ENCODE measurements at places on chromosomes 2 and 18.
A peak's percentile ranks its signal among the peaks of the same experiment; 100 is the strongest.

DNA sequence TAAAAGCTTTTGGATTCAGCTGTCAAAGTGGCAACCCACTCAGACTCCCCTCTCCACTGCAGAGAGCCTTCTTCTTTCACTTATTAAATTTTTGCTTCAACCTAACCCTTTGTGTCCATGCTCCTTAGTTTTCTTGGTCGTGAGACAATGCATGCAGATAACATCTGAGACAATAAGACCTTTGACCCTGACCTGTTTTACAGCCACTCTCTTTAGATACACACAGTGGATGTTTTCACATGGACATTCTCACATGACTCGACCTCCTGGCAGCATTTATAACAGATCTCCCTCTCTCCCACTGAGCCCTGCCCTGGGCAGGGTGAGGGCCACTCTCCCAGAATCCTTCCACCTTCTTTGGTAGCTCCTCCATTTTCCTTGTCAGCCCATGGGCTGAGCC lies 30.4 kb upstream of the IL36G start:
- no peak for DNase-seq

DNA sequence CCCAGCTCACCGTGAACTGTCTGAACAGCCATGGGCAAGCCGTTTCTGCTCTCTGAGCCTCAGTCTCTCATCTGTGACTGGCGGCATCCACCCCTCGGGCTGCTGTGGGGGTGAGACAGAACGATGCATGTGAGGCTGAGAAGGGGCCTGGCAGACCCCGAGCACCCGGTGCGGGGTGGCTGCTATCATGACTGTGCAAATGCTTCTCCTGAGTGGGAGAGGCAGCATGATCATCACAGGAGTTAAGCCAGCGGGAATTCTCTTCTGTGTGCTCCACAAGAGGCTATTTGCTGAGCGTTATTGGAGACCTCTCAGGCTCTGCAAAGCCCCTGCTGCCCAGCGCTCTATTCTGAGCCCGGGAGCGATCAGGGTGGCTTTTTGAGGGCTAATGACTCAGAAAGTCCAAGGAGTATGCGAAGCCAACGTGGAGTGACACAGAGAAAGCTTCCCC lies 45.8 kb upstream of the ID2 start:
- peak; percentile 45 for DNase-seq

DNA sequence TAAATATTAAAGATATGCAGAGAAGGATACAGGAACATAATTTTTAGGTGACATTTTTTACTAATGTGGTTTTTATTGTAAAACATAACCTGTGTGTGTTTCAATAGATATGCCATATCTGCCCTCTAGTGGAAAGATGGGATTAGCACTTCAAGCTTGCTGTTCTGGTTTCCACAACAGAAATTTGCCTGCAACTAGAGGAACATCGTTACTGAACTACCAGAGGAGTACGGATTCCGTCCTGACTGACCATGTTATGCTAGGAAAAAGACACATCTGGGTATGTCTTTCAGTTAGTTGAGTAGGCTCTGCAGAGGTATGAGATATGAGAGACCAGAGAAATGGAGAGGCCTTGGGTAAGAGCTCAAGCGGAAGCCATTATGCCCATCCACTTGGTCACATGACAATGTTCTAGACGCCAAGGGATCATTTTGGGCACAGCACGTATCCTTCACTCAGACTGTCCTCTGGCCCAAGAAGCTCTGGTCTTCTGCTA lies 104.9 kb downstream of the MBD2 start:
- DNase-seq = peak; percentile 67

DNA sequence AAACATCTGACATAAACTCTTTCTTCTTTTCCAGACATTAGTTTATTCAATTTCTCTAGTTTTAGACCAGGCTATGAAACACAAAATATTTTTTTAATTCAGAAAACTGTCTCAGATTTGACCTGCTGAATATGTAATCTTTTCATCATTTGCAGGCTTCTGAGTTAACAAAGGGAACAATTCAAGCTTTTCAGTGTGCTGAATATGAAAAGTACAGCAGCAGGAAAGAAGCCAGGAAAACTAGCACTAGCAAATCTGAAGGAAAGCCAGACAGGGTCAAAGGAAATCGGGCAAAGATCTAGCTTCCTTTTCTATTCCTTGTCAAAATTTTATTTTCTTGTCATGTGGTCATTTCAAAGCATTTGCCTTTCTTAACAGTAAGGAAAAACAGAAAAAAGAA lies 35.3 kb downstream of the ACVR1C start:
- no peak for DNase-seq

- DNase-seq = no peak
These were observed 1.5 kb upstream of the WNT6 start for GRCh38 chr2:218858138-218858445.

DNA sequence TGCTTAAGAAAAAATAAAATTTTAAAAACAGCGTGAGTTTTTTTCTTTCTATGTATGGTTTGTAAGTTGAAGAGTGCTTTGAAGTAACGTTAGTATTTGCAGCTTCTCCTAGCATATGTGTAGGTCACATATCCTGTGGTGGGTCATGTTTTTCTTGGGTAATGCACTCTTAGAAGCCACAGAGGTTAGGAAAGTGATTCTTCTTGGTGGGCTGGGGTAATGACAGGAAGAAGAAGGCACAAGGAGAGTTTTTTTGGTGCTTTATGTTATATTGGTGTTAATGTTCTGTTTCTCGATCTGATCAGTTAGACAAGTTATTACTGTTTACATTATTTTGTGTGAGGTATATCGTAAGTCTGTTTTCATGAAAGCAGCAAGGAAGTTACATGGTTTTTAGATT lies 109.0 kb downstream of the ICA1L start:
- no peak for DNase-seq

DNA sequence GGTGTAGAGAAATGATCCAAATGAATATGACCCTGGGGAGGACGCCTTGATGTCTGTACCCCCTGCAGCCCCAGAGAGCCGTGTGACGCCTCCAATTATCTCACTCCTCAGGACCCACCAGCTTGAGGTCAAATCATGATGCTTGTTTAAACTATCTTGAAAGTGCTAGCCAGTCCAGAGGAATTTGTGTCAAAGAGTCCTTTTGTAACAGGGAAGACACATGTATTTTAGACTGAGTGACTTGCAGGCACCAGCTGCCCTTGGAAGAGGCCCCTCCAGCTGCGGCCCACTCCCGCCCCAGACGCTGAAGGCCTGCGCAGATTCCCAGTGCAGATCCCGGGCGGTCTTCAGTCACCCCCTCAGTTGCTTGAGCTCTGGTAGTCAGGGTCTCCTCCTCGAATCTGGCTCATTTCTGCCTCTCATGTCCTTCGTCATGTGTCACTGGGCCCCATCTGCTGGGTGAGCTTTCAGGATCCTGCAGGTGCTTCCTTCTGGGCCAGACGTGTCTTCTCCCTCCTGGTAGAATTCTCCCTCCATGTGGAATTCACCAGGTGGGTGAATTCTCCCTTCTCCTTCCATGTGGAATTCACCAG lies 77.4 kb downstream of the RNF144A start:
- DNase-seq = no peak

DNA sequence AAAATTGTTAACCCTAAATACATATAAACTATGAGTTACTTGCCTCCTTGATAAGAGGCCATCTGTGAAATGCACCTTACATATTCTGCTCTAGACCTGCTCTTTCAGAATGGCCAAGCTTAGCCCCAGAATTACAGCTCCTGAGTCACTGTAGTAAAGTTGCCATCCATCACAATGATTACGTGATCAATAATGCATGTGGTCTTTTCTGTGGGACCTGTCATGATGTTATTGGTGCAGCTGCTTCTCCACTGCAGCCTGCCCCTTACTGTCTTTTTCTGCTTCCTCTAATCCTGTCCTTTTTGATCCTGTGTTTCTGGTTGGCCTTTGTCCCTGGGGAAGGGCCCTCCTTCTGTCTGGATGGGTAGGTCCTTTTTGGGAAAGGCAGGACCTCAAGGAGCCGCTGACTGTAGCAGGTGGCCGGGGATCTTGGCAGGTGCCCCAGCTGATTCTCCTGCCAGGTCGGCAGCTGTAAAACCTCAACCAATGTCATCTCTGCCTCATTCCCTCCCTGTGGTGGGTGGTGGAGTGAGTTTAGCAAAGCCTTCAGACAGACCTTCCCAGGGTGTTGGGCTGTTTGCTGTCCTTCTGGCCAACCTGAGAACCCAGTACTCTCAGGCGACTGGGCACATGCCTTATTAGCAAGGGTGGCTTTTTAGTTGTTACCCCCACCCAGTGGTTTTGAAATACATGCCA lies 126.2 kb upstream of the EML6 start:
- DNase-seq = no peak

GRCh38 chr2:206556357-206556949 lies 85.8 kb upstream of the FAM237A start:
- DNase-seq = peak; percentile 8

- DNase-seq = no peak
These were observed 5.3 kb downstream of the NEU4 start for GRCh38 chr2:241814393-241814642.

GRCh38 chr2:108607706-108608301 lies 73.5 kb downstream of the LIMS1 start:
- peak; percentile 48 for DNase-seq

DNA sequence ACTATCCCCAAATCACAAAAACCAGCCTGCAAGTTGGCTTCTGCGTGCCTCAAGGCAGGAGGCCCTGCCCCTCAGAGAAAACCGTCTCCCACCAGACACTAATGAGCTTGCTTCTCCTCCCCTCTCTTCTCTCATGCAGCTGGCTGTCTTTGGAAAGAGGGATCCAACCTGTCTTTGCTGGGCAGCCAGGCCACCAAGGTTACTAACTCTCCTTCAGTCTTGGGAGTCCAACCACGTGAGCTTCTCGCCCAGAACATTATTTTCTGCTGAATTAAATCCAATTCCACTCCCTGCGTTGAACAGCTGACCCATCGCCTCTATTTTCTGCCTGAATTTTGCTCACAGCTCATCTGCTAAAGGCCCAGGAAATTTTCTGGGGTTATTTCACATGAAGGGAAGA lies 291.3 kb upstream of the NCKAP5 start:
- DNase-seq = no peak

- no peak for DNase-seq
These were observed 31.3 kb upstream of the CNTNAP5 start for GRCh38 chr2:123993728-123994323.

DNA sequence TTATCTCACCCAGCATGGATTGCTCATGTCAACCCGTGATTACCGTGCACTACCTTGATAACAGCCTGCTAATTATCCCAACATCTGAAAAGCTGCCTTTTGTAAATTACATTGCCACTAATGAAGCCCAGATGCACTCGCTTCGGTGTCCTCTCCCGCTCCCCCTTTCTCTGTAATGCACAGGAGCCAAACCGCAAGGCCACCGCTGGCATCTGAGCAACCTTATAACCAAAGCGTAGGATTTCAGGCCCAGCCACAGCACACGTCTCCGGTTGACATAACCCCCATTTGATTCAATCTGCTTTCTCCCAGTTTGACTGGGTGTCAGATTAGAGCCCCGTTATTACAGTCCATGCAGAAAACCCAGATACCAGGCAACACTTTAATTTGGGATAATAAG lies 341.2 kb downstream of the ALK start:
- no peak for DNase-seq

DNA sequence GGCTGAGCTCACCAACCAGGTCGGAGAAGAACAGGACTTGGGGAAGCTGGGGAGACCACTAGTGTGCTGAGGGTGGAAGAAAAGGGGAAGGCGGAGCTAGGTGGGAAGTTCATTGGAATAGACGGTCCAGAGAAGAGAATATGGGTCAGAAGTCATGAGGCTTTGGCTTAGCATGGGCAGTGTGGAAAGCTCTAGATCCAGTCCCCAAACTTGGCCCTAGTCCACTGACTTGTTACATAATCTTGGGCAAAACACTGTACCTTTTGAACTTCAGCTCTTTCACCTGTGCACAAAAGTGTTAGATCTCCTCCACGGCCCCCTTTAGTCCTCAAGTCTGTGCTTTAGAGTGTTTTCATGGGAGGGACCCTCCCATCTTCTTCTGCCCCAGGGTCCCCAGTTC lies 10.7 kb downstream of the GCKR start:
- DNase-seq = no peak

DNA sequence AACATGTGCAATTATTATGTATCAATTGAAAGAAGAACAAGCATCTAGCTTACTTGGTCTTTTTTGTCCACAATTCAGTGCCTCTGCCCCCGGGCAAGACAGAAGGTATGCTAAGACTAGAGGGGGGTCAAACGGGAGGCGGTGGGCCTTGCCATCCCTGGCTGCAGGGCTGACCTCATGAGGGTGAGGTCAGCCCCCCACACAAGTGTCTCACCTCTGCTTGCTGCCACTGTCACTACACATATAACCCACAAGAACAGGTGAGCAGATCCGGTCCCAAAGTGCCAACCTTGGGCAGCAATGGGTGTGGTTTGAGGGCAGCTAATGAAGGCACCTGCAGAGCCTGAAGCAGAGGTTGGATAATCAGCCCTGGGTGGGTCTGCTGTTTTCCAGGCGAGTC lies 71.5 kb downstream of the EDAR start:
- no peak for DNase-seq
